ENCODE measurements at places on chromosomes 13 and 19.

GRCh38 chr19:48379058-48379457 lies 12.3 kb downstream of the KDELR1 start:
- DNase-seq = no peak

- DNase-seq = no peak
Measured at GRCh38 chr19:52070496-52070895, 21.9 kb upstream of the ZNF432 start.

DNA sequence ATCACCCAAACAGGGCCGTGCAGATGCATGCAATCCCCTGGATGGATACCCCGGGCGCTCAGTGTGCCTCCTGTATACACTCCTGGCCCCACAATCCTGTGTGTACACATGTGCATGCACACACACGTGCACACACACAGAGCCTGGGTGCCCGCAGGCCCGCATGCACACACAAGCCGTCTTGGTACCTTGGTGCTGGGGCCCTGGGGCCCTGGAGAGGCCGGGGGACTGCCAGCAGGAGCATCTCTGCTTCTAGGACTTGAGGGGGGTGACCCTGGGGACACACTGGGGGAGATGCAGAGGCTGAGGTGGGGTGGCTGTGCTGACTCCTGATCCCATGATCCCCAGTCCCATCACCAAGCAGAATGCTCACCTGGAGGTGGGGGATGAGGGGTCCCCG lies 15.6 kb upstream of the EPOR start:
- no peak for DNase-seq

- DNase-seq = no peak
Measured at GRCh38 chr19:48484247-48484893, 15.2 kb downstream of the CYTH2 start.

DNA sequence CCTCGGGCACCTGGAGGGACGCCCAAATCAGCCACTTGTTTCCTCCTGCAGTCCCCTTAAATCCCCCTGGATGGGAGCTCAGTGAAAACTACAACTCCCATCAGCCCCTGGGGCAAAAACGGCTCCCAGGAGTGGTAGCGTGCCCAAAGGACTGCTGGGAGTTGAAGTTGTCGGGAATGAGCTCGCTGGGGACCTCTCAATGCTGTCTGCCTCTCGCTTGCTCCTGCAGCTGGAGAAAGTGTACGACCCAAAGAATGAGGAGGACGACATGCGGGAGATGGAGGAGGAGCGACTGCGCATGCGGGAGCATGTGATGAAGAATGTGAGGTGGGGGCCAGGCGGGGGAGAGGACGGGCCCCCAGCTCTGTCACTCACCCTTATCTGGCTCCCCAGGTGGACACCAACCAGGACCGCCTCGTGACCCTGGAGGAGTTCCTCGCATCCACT lies 14.7 kb upstream of the DHDH start:
- no peak for DNase-seq

- DNase-seq = no peak
Measured at GRCh38 chr13:39895254-39895653, 239.8 kb downstream of the COG6 start.

Measured in inflammatory macrophage treated with lipopolysaccharide for 4 hours (primary cell).